Breast epithelium (tissue), 4 donors: ENCODE measurements at places on chromosomes 13 and 19.

- DNase-seq = no peak
Observed at GRCh38 chr19:9937001-9937411, 691 bp upstream of the OLFM2 start.

- no peak for DNase-seq
Observed at GRCh38 chr13:49439609-49440008, 4.3 kb downstream of the CAB39L start.

DNA sequence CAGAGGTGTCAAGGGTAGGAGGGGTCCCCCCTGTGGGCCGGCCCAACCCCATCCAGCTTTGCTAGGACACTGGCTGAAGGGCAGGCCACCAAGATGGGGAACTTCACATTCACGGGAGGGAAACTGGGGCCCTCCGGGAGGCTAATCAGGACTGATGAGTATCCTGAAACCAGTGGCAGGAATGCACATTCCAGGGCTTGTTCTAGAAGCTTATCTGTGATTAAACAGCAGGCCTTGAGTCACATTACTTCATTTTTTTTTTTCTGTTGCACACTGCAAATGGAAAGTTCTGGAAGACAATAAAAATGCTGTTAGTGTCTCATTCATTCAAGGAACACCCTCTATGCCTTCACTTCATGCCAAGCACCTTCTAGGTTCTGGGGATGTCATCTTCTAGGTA is 15.5 kb upstream of the SIGLEC11 start:
- DNase-seq = no peak

- no peak for DNase-seq
Observed at GRCh38 chr13:75391432-75392100, 90.4 kb downstream of the TBC1D4 start.
